ENCODE measurements at places on chromosomes 12 and 14.

GRCh38 chr14:75906680-75907280 lies 75.0 kb downstream of the TGFB3 start:
- DNase-seq, result peak; percentile 19

DNA sequence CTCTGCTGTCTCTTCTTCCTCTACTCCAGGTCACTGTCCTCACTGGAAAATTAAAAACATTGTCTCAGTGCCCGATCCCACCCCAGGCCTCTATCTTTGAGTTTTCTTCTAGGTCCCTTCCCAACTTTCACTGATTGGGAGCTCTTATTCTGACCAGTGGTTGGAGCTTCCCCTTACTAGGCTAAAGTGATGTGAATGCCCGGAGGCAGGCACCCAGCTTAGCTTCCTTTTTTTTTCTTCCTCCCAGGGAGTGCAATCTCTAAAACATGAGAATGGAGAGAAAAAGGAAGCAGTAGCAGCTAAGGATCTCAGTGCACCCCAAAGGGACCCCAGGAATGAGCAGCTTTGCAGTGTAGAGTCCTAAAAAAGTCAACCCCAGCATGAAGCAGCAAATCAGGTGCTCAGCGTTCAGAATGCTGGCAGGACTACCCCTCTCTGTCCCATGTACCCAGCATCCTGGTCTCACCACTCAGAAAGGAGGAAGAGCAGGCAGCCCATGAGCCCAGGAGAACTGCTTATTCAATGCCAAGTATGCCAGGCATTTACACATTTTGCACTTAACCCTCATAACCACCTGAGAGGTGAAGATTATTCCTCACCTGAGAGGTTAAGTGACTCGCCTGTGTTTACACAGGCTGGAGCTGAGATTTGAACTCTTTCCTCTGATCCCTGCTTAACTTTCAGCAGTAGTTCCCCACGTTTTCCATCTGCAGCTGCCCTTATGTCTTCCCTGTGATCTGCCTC lies 146.2 kb upstream of the PWP1 start:
- DNase-seq, result no peak

GRCh38 chr12:73665193-73665592 lies 872.4 kb upstream of the ATXN7L3B start:
- no peak for DNase-seq

DNA sequence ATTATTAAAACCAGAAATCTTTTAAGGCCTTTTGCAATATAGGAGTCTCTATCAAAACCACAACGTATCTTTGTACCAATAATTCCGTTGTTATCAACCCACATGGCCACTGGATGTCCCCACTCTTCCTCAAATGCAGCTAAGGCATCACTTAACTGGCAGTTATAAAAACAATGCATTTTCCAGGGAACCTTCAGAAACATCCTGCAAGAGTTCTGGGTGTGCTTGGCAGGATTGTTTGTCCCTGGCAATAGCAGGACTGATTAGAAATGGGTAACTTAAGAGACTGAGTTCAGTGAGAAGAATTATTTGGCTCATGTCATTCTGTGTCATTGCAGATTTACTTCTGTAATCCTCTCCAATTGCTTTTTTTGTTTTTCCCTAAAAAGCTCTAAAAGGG lies 112.0 kb downstream of the SLC15A5 start:
- no peak for DNase-seq

- DNase-seq, result no peak
Measured at GRCh38 chr14:67410313-67410712, 1.7 kb downstream of the PLEK2 start.

DNA sequence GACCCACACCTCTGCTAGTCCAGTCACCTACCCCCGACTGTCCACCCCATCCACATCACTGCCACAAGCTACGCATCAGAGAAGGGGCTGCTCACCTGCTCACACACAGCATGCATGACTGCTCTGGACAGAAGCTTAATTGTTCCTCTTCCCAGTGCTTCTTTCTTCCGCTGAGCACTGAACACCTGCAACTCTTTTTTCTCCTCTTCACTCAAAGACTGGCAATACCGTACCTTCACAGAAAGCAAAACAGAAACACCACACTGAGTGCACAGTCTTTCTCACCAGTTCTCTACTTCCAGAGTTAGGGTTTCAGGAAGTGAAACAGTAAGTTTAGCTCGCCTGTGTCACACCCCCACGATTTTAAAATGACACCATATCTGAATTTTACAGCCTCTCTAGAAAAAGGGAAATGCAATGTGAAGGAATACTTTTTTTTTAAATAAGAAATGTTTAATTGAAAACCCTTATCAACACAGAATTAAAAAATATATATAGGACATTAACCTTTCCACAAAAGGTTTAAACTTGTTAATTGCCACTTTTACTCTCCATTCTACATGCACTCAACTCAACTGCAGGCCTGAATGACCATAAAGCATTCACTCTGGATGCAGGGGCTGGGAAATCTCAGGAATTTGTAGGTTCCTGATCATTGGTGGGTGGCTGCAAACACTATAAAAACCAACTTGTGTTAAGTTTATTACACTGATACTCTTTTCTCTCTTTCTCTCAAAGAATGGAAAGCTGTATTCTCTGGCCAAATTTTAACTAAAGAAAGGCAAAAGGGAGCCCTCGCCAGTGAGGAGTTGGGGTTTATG lies 120.0 kb downstream of the PRICKLE1 start:
- DNase-seq, result peak; percentile 46

- DNase-seq, result no peak
Measured at GRCh38 chr12:80684077-80684495, 23.3 kb upstream of the MYF6 start.

- DNase-seq, result no peak
Measured at GRCh38 chr14:94654071-94654861, 42.1 kb downstream of the SERPINA3 start.

GRCh38 chr12:116009805-116010204 lies 267.7 kb downstream of the MED13L start:
- DNase-seq, result no peak

- no peak for DNase-seq
Measured at GRCh38 chr14:65304963-65305362, 107.6 kb upstream of the FUT8 start.

DNA sequence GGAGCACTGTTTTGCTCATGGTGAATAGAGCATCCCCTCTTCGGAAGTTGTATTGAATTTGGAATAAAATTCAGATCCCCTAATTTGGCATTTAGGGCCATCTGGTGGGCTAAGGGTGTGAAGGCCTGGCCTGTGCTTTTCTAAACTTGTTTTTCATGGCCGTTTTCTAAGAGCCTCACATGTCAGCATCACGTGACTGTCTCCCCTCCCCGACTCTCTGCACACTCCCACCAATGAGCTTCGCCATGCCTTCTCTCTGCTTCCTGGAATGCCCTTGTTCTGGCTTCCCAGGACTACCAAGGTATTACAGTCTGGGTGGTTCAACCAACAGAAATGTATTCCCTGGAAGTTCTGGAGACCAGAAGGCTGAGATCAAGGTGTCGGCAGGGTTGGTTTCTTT lies 85.3 kb downstream of the PRIMA1 start:
- DNase-seq, result no peak

DNA sequence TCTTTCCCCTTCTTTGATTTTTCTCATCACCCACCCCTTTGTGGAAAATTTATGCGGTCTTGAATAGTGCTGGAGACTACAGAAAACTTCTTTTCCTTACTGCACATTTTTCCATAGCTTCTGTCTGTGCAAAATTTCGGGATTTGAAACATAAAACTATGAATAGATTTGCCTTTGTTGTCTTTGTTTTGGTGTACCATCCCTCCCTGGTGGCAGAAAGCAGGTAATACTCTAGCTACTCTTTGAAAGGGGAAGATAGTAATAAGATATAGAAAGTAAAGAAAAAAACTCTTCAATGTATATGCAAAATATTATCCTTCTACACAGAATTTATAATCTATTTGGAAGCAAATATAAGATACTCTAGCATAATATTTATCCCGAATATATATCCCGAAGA lies 79.1 kb upstream of the LMO3 start:
- no peak for DNase-seq

- DNase-seq, result no peak
Measured at GRCh38 chr12:1575408-1576401, 18.7 kb downstream of the FBXL14 start.

GRCh38 chr12:104938371-104938770 lies 19.7 kb downstream of the SLC41A2 start:
- DNase-seq, result no peak

DNA sequence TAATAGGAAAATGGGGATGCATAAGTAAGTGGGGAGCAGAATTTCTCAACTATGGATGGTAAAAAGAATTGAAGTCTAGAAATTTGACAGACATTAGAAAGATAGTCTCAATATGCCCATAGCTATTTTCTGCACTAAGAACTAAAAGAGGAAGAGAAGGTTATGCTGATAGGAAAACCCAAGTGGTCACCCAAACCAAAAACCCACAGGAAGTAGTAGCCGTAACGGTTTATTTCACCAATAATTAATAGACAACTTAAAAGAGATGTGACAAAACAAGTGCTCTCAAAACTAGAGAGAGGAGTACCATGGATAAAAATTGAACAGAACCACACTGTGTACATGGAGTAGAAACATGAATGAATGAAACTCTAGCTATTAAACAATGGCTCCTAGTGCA lies 295.4 kb downstream of the FSCB start:
- DNase-seq, result no peak

DNA sequence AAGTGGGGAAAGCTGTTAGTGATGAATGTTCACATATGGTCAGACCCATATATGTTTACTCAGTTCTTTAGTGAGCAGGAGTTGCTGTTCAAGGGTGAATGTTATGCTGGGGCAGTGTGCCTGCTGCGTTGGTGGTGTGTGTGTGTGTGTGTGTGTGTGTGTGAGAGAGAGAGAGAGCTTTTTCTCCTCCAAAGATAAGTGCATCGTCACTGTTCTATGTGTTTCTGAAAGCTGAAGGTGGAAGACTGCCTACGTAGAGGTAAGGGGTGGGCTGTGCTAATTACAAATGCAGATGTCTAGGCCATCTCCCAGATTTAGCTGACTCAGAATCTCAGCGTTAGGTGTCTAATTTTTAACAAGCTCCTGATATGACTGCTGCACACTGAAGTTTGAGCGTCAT lies 10.5 kb downstream of the GABARAPL1 start:
- no peak for DNase-seq

GRCh38 chr14:80215756-80216581 lies 4.7 kb upstream of the DIO2 start:
- DNase-seq, result no peak

- DNase-seq, result no peak
Measured at GRCh38 chr12:113043240-113043639, 13.3 kb upstream of the DTX1 start.

DNA sequence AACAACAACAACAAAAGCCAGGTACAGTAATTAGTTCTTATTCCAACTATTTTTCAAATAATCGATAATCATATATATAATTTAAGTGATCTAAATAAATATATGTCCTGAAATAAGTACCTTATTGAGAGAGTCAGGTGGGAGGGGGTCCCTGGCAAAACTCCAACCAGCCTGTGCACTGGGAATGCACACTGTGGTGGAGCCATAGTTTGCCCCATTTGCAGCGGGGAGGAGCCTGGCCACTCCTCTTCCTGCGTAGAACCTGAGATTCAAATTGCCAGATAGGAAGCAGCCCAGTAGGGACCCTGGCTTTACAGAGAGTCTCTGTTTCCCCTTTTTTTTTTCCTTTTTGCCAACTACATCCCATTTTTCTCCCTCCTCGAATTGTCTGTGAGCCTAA lies 26.4 kb downstream of the CPNE8 start:
- DNase-seq, result no peak

GRCh38 chr14:86357876-86358275 lies 827.9 kb downstream of the FLRT2 start:
- no peak for DNase-seq

- no peak for DNase-seq
Measured at GRCh38 chr14:65604936-65605335, 192.4 kb downstream of the FUT8 start.

DNA sequence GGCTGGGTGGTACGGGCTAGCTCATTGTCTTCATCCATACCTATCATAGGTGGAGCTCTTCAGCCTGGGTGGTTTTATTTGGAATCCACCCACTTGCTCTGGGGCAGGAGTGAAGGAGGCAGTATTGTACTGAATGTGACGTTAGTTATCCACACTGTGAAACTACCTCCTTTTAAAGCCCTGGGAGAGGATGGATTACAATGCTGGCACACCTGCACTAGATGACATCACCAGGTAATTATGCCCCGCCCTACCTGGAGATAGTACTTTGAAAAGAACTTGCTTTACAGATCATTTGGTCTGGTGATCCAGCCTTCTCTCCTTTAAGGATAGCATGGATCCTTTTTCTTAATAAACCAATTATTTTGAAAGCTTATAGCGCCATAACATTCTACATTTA lies 78.0 kb downstream of the B4GALNT3 start:
- no peak for DNase-seq

DNA sequence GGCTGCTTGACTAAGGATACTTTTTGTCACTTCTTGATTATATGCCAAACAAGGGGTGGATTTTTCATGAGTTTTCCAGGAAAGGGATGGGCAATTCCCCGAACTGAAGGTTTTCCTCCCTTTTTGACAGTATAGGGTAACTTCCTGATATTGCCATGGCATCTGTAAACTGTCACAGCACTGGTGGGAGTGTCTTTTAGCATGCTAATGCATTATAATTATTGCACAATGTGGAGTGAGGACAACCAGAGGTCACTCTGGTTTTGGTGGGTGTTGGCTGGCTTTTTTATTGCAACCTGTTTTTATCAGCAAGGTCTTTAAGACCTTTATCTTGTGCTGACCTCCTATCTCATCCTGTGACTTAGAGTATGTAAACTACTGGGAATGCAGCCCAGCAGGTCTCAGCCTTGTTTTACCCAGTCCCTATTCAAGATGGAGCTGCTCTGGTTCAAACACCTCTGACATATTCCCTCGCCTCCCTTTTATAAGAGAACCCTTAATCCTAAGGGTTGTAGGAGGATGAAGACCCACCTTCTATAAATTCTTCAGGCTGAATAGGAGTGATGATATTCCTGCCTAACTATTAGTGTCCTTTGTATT lies 471.2 kb downstream of the ATP23 start:
- DNase-seq, result no peak

DNA sequence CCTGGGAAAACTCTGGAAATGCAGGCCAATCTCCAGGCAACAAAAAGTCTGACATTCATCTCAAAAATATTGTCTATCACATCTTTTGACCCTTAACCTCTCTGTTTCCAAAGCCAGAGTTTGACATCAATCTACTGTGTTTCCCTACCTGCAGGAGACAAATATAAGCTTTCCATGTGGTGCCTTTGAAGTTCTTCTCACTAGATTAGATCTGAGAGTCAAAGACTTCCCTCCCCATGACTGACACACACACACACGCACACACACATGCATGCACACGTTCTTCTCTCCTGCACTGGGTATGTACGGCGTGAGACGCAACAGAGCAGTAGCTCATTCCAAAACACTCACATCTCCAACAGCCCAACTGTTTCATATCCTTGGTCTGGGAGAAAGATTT lies 8.1 kb upstream of the ITPR2 start:
- no peak for DNase-seq

- DNase-seq, result no peak
Measured at GRCh38 chr12:69649529-69649928, 38.8 kb upstream of the LRRC10 start.

GRCh38 chr12:83016991-83017390 lies 330.3 kb downstream of the TMTC2 start:
- DNase-seq, result no peak

- DNase-seq, result no peak
Measured at GRCh38 chr12:54932691-54933090, 51.9 kb downstream of the TESPA1 start.

GRCh38 chr14:77141214-77142004 lies at the start of gene ZDHHC22:
Gene ZDHHC22, minus strand, starts transcription at chr14:77141791. Its CDS starts 2,053 bp downstream, at chr14:77139738.
- no peak for DNase-seq
